ENCODE measurements at places on chromosomes 7 and 10.

- DNase-seq, result no peak
These were observed 24.7 kb downstream of the IL2RA start for GRCh38 chr10:6037422-6037821.

GRCh38 chr10:71638064-71638821, 81.3 kb downstream of the C10orf105 start:
- no peak for DNase-seq

DNA sequence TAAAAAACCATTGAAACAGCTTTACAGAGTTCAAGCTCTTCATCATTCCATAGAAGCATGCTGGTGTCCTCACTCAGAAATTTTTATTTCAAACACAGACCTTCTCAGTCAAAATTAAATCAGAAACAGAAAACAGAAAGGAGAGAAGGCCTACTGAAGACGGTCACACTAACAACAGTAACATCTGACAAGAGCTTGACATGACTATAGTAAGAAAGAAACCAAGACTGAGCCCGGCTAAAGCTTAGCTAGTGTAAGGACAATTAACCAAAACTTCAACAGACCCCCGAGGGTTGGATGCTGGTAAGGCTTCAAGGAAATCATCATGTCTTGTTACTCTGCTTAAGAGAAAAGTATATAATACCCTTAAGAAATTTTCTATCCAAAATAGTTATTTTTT, 38.6 kb downstream of the MTPN start:
- no peak for DNase-seq

- DNase-seq, result no peak
These were observed 279.7 kb upstream of the MGMT start for GRCh38 chr10:129187331-129187730.

- peak; percentile 35 for DNase-seq
These were observed 163.8 kb downstream of the ELMO1 start for GRCh38 chr7:37284805-37285231.

DNA sequence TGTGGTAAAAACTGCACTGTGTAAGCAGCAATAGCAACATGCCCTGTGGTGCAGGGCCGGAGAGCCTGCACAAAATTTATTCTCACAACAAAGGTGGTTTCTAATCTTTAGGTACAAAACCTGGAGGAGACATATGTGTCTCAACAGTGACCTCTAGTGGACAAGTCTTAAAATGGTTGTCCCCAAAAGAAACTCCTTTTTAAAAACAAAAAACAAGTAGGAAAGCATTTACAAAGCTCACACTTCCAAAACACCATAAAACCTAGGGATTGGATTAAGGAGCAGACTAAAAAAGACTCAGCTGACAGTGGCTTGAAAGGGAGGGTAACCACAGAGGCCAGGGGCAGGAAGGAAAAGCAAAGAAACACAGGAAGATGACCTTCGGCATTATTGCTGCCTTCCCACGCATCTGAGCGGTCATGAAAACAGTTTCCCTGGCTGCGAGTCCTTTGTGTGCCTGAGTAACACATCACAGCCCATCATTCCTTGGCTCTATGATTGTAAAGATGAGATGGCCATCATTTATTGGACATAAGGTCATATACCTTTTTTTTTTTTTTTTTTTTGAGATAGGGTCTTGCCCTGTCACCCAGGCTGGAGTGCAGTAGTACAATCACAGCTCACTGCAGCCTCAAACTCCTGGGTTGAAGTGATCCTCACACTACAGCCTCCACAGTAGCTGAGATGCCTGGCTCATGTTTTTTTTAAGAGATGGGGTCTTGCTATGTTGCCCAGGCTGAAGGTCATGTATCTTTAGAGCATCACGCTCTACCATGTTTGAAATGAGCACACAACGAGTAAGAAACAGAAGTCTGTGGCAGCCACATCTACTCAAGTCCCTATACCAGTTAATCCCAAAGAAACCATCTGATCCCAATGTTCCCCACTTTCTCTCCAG, 39.5 kb downstream of the RSU1 start:
- peak; percentile 25 for DNase-seq

DNA sequence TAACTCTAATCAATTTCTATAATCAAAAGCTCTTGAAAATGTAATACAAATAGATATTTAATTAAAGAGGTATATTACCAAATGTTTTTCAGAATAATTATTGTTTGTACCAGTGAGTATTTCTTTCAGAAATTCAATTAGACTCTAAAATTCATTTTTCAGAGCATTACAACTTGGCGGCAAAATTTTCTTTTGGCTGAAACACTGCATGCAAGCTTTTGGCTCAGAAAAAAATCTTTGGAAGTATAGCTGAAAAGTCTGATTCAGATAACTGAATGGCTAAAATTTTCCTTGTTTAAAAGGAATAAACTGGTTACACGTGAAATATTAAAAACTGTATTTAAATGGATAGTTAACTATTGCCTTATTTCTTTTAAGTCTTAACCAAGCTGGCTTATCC, 202.6 kb upstream of the KAT6B start:
- no peak for DNase-seq

DNA sequence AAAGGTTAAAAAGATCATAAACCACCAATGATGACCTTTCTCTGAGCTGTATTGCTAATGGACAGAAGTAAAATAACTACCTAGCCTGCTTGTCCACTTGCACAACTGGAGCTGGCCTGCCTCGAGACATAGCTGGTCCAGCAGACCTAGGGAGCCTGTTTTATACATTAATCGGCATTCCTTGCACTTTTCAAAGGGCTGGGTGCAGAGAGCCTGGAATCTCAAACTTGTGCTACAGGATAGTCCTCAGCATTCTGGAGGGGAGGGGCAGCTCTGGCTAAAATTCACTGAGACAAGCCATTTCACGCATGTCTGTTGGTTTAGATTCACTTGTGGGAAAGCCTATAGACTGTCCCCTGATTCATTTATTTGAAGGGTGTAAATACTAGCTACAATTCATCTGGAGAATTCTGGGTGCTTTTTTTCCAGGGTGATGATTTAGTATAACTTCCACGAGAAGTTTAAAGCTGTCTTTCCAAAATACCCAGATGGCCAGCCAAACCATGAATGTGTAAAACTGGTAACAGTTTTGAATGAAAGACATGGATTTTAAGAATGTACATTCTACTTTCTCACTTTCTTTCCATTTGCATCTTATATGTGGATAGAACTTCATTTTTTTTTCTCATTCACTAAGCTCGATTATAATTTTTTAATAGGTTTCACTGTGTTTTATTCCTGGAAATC, 389.4 kb downstream of the KCNMA1 start:
- no peak for DNase-seq

GRCh38 chr7:112876877-112877276, 86.7 kb upstream of the TMEM168 start:
- DNase-seq, result no peak

- no peak for DNase-seq
These were observed 254.9 kb downstream of the TEX36 start for GRCh38 chr10:125428054-125428453.

GRCh38 chr10:22305721-22306120, 10.5 kb upstream of the COMMD3 start:
- DNase-seq, result no peak

GRCh38 chr10:7277867-7278266, 133.0 kb downstream of the SFMBT2 start:
- DNase-seq, result no peak

DNA sequence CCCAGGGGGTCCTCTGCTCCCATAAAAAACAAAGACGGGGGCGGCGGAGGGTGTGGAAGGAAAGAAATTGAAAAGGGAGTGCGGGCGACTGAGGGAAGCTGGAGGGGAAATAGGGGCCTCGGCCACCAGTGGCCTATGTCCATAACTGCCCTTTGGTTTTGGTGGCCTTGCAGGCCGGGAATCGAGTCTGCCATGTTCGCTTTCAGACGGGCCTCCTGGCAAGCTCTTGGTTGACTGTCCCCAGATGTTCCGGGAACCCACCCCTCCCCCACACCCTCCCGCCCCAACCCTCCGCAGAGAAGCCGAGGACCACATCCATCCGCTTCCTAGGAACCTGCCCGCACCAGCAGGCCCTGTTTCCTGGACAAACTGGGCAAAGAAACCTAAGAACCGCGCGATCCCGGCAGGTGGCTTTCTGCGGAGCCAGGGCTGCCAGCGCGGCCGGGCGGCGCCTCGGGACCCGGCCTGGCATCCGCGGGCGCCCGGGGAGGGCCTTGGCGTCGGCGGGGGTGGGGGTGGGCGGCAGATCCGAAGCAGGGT, 20.0 kb upstream of the GATA3 start:
- no peak for DNase-seq

- DNase-seq, result no peak
These were observed 80.3 kb upstream of the CREB5 start for GRCh38 chr7:28332046-28332445.

DNA sequence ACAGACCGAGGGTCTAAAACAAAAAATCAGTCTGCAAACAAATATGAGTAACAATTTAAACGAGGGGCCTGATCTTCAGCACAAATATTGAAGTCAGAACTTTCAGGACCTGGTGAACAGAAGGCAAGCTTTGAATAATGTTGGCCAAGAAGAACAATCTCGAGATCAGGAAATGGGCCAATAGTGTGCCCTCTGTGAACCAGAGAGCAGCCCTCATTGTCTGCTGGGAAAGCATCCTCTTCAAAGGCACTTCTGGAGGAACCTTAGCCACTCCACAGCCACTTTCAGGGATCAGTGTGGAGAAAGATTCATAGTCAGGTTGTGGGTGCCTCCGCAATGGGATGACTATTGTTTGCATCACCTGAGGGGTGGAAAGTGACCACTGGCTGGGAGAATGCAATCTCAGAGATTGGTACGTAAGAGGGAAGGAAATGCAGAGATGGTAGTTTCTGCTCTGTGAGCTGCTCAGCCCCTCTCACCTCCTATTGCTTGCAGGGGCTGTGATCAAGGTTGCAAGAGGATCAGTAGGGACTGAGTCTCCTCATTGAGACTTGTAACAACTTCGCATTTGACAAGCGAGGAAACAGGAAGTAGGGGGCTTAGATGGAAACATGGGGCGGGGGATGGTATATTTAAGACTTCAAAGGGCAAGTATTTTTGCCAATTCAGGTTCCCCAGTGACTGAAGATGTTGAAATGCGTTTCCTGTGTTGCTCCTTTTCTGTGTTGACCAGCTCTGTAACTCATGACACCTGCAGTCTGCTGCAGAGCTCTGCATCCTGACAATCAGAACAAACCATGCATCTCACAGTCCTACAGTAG, 28.4 kb upstream of the IFRD1 start:
- DNase-seq, result no peak

DNA sequence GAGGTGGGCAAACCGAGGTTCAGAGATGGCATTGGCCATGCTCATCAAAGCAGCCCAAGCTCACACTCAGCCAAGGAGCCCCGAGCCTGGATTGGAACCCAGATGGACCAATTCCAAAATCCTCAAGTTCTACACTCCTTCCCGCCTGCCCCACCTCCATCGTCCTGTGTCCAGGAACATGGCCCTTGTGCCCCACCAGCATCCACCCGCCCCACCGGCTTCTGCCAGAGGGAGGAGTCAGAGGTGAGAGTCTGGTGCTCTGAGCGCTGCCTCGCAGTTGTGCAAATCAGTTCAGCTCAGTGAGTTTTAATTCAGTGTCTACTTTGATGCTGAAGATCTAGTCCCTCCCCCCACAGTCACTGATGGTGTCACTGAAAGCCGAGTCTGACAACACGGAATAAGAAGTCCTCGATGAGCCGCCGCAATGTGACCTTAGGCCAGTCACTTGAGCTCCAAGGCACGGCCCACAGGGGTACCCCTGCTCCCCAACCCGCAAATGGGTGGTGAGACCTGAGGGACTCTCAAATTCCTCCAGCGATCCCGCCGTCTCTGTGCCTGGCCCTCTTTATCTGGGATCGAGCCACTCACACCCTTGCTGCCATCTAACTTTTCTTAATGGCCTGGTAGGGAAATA, 26.3 kb downstream of the PRKAG2 start:
- no peak for DNase-seq

DNA sequence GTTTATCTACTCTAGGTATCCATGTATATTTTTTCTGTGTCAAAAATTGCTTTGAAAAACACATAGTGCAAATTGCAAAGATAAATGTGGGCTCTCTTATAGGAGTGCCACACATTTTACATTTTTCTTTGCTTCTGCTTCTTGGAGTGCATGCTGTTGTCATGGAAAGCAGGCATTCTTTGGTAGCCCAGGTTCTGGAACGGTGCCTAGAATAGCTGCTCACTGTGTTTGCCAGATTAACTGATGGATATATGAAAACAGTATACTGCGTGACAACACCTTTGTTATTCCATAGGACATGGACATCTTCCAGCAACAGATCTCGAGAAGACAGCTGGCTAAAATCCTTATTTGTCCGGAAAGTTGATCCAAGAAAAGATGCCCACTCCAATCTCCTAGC, 13.4 kb downstream of the NIPSNAP2 start:
- DNase-seq, result no peak

GRCh38 chr10:32744321-32744720, 213.7 kb downstream of the ITGB1 start:
- no peak for DNase-seq

- DNase-seq, result no peak
These were observed 17.9 kb upstream of the TMEM225B start for GRCh38 chr7:99579956-99580777.

DNA sequence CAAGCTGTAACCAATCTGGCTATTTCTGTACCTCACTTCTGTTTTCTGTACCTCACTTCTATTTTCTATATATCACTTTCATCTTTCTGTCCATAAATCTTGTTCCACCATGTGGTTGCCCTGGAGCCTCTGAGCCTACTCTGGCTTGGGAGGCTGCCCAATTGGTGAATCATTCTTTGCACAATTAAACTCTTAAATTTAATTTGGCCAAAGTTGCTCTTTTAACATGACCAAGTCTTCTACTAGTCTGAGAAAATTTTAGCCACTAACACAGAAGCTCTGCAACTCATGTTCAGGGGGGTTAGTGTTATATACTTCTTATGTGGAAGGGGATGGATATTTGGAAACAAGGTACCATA, 503.5 kb downstream of the KIF20B start:
- DNase-seq, result no peak

- DNase-seq, result no peak
These were observed 53.5 kb downstream of the DENND11 start for GRCh38 chr7:141648276-141649114.

DNA sequence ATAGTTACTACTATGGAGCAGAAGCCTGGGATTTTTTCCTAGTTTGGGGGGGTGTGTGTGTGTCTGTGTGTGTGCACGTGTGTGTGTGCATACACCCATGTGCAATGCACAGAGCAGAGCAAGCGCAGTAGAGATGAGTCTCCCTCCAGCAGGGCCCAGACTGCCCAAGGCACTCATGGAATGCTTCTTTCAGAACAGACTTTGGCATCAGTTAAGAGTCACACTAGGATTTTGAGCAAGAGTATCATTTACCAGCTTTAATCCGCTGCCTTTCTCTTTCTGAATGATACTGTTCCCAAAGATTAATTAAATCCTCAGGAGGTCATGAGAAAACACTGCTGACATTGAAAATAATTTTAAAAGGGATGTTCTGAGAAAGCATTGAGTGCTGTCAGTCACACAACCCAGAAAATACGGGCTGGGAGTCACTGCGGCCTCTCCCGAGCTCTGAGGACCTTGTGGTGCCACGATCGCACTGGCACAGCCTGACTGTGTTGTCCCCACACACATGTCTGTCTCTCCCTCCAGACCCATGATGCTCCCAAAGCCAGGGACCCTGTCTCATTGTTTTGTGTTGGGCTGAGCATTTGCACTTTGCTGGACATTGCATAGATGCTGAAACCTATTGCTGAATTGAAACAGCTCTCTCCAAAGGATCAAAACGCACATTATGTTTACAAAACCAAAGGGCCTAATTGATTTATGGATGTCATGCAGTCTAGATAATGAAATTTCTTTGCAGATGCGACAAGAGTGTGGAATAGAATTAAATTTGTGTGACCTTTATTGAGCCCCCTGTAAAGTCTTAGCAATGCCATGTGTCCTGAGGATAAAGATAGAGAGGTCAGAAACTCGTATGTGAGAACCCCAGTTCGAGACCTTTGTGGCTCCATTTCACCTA, 54.7 kb upstream of the FIGNL1 start:
- no peak for DNase-seq

- no peak for DNase-seq
These were observed 65.8 kb downstream of the STK17A start for GRCh38 chr7:43648473-43649406.
